ENCODE measurements at places on chromosomes 7 and 10.

DNA sequence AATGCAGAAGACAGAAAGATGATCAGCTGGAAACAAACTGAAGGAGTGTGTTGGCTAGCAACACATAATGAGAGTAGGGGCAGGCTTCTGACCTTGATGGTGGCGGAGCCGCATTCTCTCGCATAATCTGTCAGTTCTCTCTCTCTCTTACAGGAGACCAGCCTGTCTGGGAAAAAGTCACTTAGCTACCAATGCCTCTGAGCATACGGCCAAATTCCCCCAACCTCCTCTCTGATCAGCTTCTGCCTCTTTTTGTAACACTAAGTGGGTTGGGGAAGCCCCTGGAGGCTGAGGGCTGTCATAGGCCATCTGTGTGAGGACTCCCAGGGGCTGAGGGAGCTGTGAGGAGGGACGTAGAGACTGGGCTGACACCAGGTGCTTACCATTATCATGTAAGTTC lies 104.6 kb downstream of the HIPK2 start:
- peak; percentile 73 for DNase-seq

GRCh38 chr10:124127965-124128810 lies 34.8 kb upstream of the CHST15 start:
- no peak for DNase-seq

DNA sequence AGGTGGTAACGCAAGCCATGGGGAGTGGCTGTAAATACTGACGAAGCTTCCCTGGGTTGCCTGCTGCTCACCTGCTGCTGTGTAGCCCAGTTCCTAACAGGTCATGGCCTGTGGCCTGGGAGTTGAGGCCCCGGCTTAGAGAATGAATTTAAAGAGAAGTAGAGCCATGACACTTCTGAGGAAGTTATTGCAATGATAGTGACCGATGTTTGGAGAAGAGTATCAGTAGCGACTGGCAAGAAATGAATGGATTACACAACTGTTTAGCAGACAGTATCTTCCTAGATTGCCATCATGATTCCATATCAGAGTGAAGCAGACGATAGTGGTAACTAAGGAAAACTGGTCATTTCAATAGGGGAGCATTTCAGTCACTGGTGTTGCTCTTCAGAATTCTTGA lies 249.6 kb downstream of the PLXDC2 start:
- DNase-seq = no peak

DNA sequence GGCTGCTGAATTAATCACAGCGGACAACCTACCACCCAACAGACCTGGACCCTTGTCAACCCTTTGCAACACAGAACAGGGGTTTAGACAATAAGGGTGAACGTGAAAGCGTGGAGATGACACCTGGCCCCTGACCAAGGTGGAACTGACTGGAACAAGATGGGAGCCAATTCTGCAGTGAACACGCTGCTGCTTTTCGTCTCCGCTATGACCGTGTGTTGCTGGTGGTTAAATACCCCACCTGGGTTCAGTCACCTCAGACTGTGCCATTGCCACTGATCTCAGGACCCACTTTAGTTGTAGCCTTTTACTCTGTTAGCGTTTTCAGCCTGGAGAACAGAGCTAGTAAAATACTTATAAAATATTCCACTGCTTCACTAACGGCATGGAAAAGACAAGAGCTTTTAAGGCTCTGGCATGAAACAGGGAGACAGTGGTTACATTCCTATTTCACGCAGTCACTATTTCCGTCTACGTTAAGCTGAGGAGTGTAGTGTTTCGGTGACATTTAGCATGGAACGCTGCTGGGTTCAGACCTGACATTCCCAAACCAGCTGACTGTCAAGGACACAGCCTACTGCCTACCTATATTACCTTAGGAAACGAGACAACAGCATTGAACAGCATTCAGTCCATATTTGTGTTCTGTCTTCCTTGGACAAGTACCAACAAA lies 119.5 kb upstream of the PRSS1 start:
- DNase-seq = no peak

GRCh38 chr10:97307441-97307840 lies 11.6 kb upstream of the FRAT1 start:
- DNase-seq = no peak

DNA sequence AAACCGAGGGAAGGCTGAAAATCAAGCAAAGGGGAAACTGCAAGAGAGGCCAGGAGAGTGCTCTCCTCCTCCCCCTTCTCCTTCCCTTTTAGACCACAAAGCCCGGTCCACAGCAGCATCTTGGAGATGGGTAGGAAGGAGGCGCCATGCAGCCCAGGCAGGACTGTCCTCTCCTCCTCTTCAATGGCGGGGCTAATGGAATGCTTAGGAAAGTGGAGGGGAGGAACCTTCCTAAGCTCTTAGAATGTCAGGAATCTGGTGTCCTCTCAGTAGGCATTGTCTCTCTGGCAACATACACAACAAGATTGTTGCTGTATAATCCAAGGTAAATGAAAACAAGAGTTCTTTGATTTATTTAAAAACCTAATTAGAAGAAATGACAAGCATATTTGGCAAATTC lies 185.1 kb downstream of the DGKI start:
- DNase-seq = no peak

GRCh38 chr7:35781767-35782515 lies 18.9 kb upstream of the SEPTIN7 start:
- no peak for DNase-seq

- peak; percentile 17 for DNase-seq
Observed at GRCh38 chr10:59362959-59363381, 621 bp upstream of the FAM13C start.

- no peak for DNase-seq
Observed at GRCh38 chr7:88268858-88269257, 37.8 kb downstream of the STEAP4 start.

- peak; percentile 25 for DNase-seq
Observed at GRCh38 chr7:22884911-22885788, 62.5 kb upstream of the TOMM7 start.

DNA sequence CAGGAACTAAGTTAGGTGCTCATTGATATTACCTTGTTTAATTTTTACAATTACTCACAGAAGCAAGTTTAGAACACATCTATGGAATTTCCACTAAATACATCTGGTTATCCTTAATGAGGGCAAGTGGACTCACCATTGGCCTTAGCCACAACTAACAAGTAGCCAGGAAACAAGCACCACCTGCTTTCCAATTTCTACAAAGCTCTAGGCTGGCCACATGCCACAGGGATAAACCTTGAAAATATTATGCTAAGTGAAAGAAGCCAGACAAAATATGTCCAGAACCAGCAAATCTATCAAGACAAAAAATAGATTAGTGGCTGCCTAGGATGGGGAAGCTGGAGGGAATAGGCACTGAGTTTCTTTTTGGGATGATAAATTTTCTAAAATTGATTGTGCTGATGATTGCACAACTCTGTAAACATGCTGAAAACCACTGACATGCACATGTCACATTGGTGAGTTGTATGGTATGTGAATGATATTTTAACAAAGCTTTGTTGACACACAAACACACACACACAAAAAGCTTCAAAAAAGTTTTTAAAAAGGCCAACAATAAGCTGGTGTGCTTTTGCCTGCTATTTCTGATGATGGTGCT lies 179.4 kb downstream of the CPEB3 start:
- no peak for DNase-seq

- DNase-seq = no peak
Observed at GRCh38 chr7:111274857-111275256, 183.9 kb downstream of the LRRN3 start.

GRCh38 chr10:99513061-99513460 lies 19.7 kb upstream of the NKX2-3 start:
- no peak for DNase-seq

- DNase-seq = no peak
Observed at GRCh38 chr7:51635775-51636174, 319.2 kb upstream of the COBL start.

DNA sequence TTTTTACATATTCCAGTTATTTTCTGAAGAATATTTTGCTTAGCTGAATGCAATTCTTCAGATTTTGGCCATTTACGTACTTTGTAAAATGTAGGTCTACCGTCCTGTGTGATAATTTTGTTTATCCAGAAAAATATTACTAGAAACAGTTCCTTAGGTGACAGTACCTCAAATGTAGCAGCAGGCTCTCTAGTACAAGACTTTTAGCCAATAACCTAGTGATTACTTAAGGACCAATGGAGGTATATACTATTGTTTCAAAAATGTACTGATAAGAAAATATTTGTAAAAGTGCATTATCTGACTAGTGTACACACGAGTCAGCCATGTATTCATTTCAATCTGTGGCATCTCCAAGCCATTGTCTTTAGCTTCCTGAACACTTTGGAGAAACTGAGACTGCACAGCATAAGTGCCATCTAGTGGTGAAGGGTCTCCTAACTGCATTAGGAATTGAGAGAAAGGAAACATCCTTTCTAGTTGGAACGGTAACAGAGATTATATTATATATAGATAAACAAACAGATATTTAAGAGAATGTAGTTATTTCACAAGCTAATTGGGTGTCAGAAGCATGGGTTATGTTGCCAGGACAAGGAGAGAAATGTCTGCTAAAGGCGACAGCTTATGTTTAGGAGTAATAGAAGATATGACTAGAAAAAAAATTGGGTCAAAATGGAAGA lies 23.7 kb downstream of the RTKN2 start:
- DNase-seq = peak; percentile 62

DNA sequence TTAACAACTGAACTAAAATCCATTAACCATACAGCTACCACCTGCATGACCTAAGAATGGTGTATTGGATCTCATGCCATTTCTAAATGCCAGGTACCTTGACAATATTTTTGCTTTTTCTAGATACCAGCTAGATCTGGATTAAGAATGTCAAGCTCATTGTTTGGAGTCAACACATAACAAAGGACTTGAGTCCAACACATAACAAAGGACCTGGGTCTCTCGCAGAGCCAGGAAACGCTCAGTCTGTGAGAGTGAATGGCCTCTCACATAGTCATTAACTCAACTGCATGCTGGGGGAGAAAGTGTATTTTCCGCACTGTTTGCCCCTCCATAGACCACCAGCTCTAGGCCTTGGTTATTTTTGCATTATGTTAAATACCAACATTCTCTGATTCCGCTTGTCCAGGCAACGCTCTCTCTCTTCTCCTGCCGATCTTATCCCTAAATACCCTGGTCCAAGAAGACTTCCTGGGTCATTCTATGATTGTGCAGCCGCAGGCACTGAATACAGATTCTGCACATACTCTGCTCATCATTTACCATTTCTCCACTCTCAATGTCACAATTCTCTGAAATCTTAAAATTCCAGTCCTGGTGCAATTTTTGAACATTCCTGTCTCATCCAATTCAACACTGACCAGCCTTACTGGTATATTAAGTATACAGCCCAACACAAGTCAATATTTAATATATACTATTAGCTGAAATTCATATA lies 31.2 kb downstream of the ITIH5 start:
- DNase-seq = no peak

- DNase-seq = no peak
Observed at GRCh38 chr7:9835199-9835598, 1138.5 kb upstream of the PHF14 start.

DNA sequence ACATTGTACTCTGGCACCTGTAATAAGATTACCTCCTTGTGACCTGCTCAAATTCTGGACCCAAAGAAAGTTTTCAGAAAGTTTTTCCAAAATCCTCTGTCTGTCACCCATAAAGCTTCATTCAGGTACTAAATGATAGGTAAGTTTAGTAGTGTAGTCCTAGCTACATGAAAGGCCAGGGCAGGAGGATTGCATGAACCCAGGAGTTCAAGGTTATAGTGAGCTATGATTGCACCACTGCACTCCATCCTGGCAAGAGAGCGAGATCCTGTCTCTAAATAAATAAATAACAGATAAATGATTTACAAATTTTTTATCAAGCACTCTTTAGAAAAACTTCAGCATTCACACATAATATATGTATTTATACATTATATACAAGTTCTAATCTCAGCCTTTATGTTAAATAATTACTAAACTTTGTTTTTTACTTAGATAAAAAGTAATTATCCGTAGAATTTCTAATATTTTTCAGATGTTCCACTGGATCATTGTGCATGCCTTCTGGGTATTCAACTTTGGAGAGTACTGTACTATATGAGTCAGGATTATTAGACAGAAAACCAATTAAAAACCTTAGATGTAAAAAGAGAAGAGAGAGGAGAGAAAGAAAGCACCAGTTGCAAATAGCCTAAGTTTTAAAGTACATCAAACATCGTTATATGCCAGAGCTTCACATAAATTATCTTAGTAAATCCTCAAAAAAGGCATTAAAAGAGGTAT lies 363.0 kb downstream of the LRRTM3 start:
- no peak for DNase-seq

- DNase-seq = no peak
Observed at GRCh38 chr10:7042000-7042399, 368.8 kb downstream of the SFMBT2 start.

GRCh38 chr7:78412216-78412858 lies 613.8 kb downstream of the PHTF2 start:
- DNase-seq = no peak

- no peak for DNase-seq
Observed at GRCh38 chr7:93728292-93728691, 153.8 kb upstream of the CALCR start.

DNA sequence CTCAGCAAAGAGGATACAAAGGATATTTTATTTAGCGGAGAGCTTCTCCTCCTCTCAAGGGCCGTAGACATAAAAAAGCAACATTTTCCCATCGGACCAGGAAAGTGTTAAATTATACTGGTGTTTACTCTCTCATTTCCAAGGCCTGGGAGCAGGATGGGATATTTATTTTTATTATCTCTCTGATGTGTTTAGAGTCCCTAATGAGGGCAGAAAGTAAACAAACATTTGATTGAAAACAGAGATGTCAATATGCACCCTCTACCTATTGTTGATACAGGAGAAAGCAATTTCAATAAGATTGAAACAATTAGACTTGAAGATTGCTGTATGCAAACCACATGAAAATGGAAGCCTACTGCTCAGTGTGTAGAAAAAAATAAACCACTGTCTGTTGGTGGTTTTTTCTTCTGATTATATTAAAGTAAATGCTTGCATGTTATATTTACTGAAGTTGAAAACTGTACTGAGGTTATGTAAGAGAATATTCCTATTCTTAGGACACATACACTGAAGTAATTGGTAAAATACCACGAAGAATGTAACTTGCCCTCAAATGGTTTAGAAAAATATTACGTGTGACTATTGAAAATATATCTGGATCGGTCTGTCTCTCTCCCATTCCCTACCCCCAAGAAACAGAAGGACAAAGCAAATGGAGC lies 59.3 kb downstream of the ATXN7L1 start:
- DNase-seq = no peak

DNA sequence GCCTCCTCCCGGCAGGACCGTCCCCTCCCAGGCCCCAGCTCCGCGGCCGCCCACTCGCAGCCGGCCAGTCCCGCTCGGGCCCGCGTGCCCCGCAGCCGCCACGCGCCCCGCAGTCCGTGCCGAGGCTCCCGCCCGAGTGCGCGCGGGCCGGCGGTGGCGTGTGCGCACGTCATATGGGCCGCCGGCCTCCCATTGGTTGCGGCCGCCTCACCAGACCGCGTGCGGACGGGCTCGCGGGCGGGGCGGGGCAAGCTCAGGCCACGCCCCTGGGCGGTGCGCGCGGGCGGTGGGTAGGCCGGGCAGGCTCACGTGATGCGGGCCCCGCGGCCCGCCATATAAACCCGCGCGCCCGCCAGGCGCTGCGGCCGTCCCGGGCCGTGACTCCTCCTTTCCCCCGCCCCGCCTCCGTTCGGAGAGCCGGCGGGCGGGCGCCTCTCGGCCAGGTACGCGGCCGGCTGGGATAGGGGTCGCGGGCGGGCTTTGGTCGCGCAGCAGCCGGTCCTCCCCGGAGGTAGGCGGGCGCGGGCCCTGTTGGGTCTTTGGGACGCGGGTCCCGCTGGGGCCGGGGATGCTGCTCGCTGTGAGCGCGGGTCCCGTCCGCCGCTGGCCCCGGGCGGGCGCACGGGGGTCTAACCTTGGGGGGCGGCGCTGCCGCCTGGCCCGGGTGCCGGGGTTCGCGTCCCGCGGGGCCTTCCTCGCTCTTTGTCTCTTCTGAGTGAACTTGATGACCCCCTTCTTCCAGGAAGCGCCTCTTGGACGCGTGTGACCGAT lies at the start of gene INSIG1:
INSIG1 (plus strand) TSS at position 362 of the 771 bp plus-strand sequence; CDS start at position 770, 408 bp downstream.
- peak; percentile 93 for DNase-seq
